SJSA1 (cell line): ENCODE measurements at places on chromosomes 5 and 9. TPM values are rescaled to one million over a fixed set of nuclear protein-coding genes. Genes with fewer than 3 reads are reported as not detected.

The TLR4 gene
- 19.5 and 27.3 TPM in 2 replicates for total RNA-seq

The LIFR gene
- 36.2 and 46.0 TPM in 2 replicates for total RNA-seq

The C9orf43 gene
- total RNA-seq: 0.13 and 0.81 TPM in 2 replicates

The SLC6A7 gene
- not detected in 2 replicates for total RNA-seq

The OLFM1 gene
- total RNA-seq: 23.4 and 35.0 TPM in 2 replicates

The TEX10 gene
- total RNA-seq: 25.7 and 25.8 TPM in 2 replicates

The ZNF879 gene
- not detected in 2 replicates for total RNA-seq

The SV2C gene
- not detected in 2 replicates for total RNA-seq

The SLC2A8 gene
- total RNA-seq: 17.4 and 35.2 TPM in 2 replicates

The GGTA1 gene
- not detected in 2 replicates for total RNA-seq

The PLAC8L1 gene
- total RNA-seq: not detected in 2 replicates

The TICAM2 gene
- total RNA-seq: 13.6 and 22.1 TPM in 2 replicates

The CDHR2 gene
- total RNA-seq: not detected in 2 replicates

The SURF6 gene
- total RNA-seq: 15.5 and 29.0 TPM in 2 replicates

The SPATA31C1 gene
- not detected in 2 replicates for total RNA-seq

GRCh38 chr5:168734620-168735300 lies 155.6 kb upstream of the PANK3 start:
- DNase-seq: no peak

DNA sequence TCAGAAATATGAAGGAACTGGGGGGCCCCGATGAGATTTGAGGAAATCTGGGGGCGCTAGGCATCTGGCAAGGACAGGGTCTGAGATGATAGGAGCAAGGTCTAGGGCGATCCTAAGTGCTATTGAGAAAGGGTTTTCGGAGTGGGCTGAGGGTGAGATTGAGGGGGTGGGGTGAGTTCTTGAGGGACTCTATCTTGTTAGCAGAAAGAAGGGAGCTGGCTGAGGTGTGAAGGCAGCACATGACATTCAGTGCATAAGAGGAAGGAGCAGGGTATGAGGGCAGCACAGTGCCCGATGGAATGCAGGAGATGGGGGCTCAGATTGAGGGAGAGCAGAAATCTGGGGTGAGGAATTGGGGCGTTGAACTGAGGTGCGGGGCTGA lies 640 bp downstream of the TRIM32 start:
- peak; percentile 20 for DNase-seq

- DNase-seq: no peak
These were observed 1865.4 kb downstream of the MAT2B start for GRCh38 chr5:165370794-165371193.

GRCh38 chr5:101894985-101895384 lies 401.1 kb downstream of the SLCO4C1 start:
- no peak for DNase-seq

- DNase-seq: peak; percentile 99
These were observed 51.5 kb upstream of the NKD2 start for GRCh38 chr5:956941-957747.

DNA sequence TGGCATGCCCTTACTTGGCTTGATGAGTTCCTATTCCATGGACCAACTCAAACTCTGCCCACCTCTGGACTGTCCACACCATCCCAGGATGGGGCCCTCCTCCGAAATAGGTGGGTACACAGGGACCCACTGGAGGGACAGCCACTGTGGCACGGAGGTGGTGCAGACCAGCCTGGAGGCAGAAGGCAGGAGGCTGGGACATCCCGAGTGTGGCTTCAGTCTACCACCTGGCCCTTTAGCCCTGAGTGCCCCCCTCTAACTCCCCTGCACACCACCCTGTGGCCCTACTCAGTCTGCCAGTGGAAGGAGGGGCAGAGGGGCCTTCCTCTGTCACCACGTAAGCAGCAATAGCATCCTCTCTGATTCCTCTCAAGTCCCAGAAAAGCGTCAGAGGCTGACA lies 3.7 kb downstream of the IL3 start:
- no peak for DNase-seq

- no peak for DNase-seq
These were observed 230.9 kb downstream of the PIK3R1 start for GRCh38 chr5:68446487-68446894.

DNA sequence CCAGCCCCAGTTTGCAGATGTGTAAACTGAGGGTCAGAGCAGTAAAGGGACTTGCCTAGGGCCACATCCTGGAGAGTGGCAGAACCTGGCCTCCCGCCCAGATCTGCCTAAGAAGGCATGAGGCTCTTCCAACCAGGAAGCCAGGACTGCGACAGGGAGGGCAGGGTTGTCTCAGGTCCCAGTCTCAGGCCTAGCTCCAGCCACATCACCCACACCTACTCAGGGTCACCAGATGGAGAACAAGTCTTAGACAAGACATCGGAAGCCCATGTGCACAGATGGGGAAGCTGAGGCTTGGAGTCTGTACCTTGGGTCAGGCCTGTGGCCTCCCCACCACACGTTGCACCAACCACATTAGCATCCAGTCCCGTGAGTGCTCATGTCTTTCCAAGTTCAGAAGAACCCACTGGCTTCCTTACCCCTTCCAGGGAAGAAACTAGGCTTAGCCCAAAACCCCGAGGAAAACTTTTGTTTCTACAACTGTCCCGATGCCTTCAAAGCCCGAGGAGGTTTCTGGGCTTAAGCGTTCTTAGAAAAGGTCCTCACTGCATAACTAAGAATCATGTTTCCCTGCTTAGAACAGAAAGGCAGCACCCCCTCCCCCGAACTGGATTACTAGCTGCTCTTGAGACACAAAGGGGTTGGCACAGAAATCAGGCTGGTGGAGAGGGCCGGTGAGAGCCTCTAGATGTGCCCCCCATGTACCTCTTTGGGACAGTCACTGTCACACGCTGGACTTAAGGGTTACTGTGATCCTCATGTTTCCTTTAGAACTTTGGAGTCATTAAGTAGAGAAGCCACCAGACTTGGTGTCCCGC lies 2.2 kb downstream of the FAM78A start:
- no peak for DNase-seq

GRCh38 chr9:105457560-105458294 lies 9.9 kb downstream of the FSD1L start:
- DNase-seq: no peak

DNA sequence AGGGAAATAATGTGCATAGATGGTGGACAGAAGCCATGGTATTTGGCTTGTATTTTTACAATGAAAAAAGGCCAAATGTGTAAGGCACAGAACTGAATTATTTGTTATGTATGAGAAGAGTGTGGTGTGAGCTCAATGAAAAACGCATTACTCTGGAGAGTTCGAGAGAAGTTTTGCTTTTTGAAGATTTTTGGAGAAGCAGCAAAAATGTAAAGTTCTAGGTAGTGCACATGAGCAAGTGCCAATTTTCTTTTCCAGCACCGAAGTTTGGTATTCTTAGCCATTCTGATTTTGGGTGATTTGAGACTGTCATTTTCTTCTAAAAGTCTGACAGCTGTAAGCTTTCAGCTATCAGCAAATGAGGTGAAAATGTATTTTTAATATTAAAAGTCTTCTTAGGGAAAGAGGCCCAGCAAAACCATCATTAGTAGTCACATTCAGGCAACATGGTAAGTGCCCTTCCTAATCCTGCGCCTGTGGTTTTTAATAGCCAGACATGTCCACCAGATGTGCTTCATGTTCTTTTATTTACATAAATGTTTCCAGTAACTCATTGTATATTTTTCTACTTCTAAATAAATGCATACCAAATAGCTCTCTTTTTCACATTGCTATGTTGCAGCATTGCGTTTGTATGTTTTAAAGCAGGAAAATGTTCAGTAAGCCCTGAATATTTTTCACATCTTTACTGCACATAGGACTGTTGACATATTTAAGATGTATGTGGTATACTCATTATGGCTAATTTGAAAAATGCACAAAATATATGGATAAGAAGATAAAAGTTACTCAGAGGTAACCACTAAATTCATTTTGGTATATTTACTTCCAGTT lies 50.4 kb downstream of the RASGRF2 start:
- peak; percentile 11 for DNase-seq

GRCh38 chr5:116595498-116595897 lies 20.9 kb upstream of the SEMA6A start:
- DNase-seq: no peak

DNA sequence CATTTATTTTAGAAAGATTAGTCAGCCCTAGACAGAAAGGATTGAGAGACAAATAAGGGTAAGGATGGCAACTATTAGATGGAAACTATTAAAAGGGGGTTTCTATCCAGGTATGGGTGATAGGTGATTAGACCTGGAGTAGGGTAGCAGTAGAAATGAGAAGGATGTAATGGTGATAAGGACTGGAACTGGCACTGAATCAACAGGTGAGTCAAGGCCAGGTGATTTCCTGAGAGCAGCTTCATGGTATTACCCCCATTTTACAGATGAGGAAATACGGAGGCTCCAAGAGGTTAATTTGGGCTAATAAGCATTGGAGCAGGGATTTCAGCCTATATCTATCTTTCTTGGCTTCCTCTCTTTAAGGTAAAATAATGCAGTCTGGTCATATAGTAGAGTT lies 55.7 kb downstream of the CAST start:
- no peak for DNase-seq

DNA sequence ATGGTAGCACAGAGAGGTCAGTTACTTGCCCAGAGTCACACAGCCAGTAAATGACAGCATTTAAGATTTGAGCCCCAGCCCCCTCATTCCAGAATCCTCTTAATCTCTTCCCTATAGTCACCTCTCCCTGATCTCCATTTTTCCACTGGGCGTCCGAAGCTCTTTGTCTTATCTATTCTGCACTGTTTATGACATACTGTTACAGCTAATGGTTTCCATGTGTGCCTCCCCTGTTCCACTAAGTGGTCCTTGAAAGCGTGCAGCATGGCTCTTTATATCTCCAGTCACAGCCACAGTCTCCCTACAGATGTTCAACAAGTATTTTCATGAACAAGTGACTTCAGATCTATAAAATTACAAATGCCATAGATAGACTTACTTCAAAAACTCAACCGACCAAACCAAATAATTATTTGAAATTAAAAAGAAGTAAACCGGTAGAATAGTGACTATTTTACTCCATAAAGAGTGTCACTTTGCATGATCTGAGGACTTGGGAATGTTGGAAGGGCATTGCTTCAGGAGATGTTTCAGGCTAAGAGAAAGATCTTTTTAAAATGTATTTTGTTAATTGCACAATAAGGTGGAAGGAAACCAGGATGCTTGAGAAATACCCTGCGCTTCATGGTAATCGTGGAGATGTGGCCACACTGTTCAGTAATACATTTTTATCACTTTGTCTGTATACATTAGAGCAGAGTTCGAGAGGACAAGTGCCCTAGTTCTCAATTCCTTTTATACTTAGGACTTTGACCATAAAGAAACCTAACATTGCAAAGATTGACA lies 237.2 kb downstream of the FBXL7 start:
- DNase-seq: no peak

DNA sequence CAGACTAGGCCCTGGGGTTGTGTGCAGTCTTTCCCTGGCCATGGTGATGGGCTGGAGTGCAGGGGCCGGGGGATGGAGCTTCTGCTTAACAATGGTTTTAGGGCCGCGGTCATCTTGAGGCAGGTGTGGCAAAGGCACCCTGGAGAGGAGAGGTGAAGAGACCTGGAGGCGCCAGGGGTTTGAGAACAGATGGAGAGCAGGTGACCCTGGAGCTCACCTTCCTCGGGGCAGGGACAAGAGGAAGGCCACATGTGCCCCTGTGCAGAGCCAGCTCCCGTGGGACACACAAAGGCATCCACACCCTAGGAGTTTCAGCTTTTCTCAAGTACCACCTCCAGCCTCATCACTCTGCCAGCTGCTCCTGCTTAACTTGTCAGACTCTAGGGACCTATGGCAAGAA lies 46.4 kb upstream of the SH3GL2 start:
- DNase-seq: no peak

- no peak for DNase-seq
These were observed 32.0 kb downstream of the FGF18 start for GRCh38 chr5:171451421-171451820.

GRCh38 chr5:1540831-1541701 lies 17.3 kb upstream of the LPCAT1 start:
- no peak for DNase-seq

GRCh38 chr5:146628950-146629349 lies 113.0 kb upstream of the GPR151 start:
- DNase-seq: no peak

GRCh38 chr5:60209146-60209840 lies 315.8 kb upstream of the PDE4D start:
- DNase-seq: no peak

GRCh38 chr5:52811067-52811749 lies 23.5 kb downstream of the ITGA1 start:
- no peak for DNase-seq

DNA sequence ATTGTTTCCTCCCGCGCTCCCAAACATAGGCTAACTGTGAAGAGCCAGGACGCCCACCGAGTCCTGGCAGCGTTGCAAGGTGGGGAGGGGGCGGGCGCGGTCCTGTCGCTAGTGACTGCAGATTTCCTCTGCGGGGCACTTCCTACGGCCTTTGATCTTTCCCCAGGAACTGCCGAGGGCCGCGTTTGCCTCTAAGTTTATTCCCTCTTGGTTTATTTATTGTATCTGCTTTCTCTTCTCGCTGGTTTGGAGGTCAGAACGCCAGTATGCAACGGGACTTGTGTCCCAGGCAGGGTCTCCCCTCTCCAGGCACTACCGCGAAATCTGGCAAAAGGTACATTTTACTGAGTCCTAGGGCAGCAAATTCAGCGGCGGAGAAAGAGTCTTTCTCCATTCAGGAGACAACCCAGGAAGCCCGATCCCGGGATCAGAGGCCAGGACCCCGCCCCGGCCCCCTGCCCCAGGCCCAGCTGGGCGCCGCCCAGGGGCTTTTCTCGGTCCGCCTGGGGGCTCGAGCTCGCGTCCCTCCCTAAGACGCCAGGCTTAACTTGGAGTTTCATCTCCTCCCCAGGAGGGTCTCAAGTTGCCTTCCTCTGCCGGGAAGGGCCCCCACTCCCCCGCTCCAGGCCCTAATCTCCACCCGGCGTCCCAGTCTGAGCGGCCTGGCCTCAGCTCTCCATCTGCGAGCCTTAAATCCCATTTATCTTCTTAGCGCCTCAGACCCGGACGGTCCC lies 884 bp upstream of the EGFLAM start:
- DNase-seq: no peak

DNA sequence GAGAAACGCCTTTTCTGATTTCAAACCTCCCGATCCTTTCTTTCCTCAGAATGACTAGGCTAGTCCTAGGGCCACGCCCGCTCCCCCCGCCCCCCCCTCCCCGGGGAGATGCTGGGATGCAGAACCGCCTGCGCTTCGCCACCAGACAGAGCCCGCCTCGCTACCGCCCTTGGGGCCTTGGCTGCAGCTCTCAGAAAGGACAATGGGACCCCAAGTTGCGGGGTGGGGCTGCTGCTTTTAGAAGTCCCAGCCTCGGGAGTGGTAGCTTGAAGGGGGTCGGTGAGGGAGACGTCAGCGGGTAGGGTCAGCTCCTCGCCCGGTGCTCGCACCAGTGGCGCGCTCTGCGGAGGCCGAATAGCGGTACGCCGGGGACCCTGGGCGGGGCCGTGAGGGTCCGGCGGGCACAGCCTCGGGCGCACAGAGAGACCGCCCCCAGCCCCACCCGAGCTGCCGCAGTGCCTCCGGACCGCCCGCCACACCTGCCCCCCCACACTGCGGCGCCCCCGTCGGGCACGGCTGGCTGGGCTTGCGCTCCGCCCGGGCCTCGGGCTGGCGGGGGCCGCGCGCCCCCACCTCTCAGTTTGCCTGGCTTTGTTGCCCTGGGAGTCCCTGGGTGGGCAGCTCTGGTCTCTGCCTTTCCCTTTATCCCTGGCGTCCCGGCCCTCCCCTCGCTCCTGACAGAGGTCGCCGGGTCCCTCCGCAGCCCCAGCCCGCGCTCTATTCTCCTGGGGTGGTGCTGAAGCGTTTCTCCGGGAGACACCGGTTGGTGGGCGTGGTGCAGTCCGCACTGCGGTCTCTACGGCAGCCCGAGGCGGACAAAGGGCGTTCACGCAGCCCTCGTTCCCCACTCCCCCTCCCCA lies 1.2 kb downstream of the MAP1B start:
- peak; percentile 87 for DNase-seq
